CD4-positive, CD25-positive, alpha-beta regulatory T cell (primary cell): ENCODE measurements at places on chromosomes 7 and 10. TPM values are rescaled to one million over a fixed set of nuclear protein-coding genes. Genes with fewer than 3 reads are reported as not detected.

DNA sequence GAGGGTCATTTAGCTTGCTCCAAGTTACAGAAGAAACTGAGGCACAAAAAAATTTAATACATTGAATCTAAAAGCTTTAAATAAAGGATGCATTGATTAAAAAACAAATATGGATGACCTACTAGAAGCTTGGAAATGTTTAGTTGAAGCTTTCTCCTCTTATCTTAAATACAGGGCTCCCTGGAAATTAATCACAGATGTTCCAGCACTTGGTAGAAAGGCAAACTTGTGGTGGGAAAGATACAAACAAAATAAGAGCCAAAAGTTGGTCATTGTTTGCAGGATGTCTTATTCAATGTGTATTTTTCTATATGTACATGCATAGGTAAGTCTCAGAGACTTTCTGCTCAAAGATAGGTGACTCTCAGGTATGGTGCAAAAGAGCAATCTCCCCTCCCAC is 40.7 kb upstream of the LYZL1 start:
- H3K36me3 ChIP-seq, result no peaks in the 10 kb centered on the region
- H3K4me3 ChIP-seq, result no peak overlapping the region
- no peaks in the 10 kb centered on the region for H3K4me1 ChIP-seq
- DNase-seq, result no peak
- no peak overlapping the region for H3K27ac ChIP-seq

Gene MYPN
- not detected for total RNA-seq

DNA sequence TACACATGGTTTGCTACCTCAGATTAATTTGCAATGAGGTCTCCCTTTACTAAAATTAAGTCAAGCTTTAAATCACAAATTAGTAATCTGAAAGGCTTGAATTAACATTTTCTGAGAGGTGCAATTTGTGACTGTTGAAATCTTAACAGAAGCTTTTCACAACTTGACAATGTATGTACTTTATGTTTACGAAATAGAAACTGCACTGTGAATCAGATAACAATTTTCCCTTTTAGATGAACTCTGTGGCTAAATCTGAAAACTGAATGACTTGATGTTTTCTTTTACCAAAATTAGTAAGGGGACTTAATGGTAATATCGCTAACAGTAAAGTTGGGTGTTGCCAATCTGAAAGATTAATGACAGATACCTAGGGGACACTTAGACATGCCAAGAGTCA is 197.6 kb downstream of the RAPGEF5 start:
- H3K36me3 ChIP-seq, result no peaks in the 10 kb centered on the region
- no peaks in the 10 kb centered on the region for H3K4me1 ChIP-seq
- no peak overlapping the region for H3K4me3 ChIP-seq
- H3K27me3 ChIP-seq, result no peaks in the 10 kb centered on the region
- H3K27ac ChIP-seq, result no peak overlapping the region

DNA sequence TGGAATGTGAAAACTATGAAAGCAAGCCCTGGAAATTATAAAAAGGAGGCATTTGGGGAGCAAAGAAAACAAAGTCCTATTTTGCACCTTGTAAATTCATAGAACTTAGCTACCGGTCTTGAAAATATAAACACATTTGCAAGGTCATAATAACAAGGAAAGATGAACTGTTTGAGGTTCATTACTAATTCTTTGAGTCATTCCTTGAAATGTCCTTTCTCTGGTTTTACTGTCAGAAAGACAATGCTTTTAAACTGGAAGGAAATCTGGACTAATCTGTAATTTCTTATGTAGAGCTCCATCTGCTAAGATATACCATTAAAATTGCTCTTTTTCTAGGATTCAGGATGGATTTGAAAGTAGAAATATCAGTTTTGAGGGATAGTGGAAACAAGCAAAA is 1.4 kb downstream of the ERLIN1 start:
- H3K27ac ChIP-seq, result peak overlapping the region; percentile 85
- H3K4me1 ChIP-seq, result peaks cover 26% of the 10 kb centered on the region
- H3K36me3 ChIP-seq, result peaks cover 2% of the 10 kb centered on the region
- no peaks in the 10 kb centered on the region for H3K27me3 ChIP-seq
- no peak for DNase-seq

- peak; percentile 31 for DNase-seq
- no peaks in the 10 kb centered on the region for H3K4me1 ChIP-seq
- no peak overlapping the region for H3K4me3 ChIP-seq
- H3K27me3 ChIP-seq, result no peaks in the 10 kb centered on the region
- no peak overlapping the region for H3K27ac ChIP-seq
Observed at GRCh38 chr7:131688738-131689661, 132.6 kb upstream of the PODXL start.

DNA sequence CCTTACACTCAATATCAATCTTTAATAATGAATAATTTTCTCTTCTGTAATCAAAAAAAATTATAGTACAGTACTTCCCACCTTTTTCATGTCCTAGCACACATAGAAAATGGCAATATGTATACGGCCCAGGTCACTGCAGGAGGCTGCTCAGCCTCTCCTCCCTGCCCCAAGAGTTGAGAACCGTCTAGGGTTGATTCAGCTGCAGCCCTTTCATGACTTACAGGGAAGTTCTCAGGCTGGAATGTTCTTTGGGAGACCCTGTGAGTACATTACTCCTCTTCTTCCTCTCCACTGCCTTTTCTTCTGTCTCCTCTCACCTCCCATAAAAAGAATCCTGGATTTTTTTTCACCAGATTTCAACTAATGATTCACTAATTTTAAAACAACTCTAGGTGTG is 180.0 kb downstream of the HDAC9 start:
- H3K27ac ChIP-seq, result no peak overlapping the region
- no peaks in the 10 kb centered on the region for H3K36me3 ChIP-seq
- DNase-seq, result no peak
- H3K4me1 ChIP-seq, result no peaks in the 10 kb centered on the region
- H3K4me3 ChIP-seq, result no peak overlapping the region

- no peaks in the 10 kb centered on the region for H3K27me3 ChIP-seq
- H3K27ac ChIP-seq, result no peak overlapping the region
- peaks cover 29% of the 10 kb centered on the region for H3K4me1 ChIP-seq
- no peaks in the 10 kb centered on the region for H3K36me3 ChIP-seq
- H3K4me3 ChIP-seq, result peak overlapping the region; percentile 76
Observed at GRCh38 chr10:6928586-6928985, 348.5 kb upstream of the PRKCQ start.

DNA sequence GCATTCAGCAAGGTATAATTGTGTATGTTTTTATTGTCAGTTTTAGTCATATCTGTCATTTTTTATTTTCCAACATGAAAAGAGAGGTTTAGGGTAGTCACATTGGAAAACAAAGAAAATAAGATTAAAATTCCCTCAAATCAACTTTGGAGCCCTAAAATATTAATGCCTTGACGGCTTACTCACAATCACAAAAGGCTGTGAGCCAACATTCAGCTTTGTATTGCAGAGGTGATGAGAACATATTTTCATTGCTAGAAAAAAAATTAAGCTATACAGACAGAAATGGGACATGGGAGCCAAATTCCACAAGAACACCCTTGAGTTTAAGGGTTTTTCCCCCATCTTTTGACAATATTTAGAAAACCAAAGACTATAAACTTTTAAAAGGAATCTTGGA is 30.2 kb downstream of the CALD1 start:
- no peak for DNase-seq
- no peaks in the 10 kb centered on the region for H3K4me1 ChIP-seq
- no peaks in the 10 kb centered on the region for H3K36me3 ChIP-seq
- H3K27ac ChIP-seq, result no peak overlapping the region
- H3K27me3 ChIP-seq, result no peaks in the 10 kb centered on the region

Gene GTF2IRD1
- total RNA-seq, result 2.4 TPM

DNA sequence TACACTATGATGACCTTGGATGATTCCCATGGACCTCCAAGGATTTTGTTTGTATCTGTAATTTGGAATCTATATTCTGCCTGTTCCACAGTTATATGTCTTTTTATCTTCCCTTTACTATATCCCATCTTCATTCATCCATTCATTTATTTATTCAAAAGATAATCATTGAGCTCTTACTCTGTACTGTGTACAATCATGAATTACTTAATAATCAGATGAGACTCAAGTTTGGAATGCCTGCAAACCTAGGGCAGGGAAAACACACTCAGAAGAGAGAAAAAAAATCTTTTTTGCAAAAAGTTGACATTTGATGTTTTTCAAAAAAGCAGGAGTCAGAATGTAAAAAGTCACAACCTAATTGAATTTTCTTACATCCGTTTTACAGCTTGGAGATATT is 170.2 kb upstream of the GNAI1 start:
- no peaks in the 10 kb centered on the region for H3K27me3 ChIP-seq
- no peaks in the 10 kb centered on the region for H3K4me1 ChIP-seq
- H3K4me3 ChIP-seq, result no peak overlapping the region
- no peaks in the 10 kb centered on the region for H3K36me3 ChIP-seq
- DNase-seq, result no peak

Gene FOXI2
- total RNA-seq, result not detected

Gene PLXNA4
- 0.27 TPM for total RNA-seq

DNA sequence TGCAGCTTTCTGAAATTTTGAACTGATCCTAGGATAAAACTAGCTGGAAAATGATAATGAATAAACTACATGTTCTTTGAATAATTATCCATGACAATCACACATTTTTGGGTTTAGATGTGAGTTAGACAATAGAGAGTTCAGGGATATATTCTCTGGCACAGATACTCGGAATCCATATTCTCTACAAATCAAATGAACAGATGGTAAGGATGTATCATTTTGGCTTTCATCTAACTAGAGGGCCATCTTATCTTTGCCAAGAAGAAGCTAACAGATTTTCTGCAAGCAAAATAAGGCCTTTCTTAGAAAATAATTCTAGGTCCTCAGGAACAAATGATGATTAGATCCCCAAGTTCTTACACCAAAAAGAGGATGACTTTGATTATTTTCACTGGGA is 355.9 kb upstream of the C7orf33 start:
- no peaks in the 10 kb centered on the region for H3K36me3 ChIP-seq
- no peak overlapping the region for H3K4me3 ChIP-seq
- DNase-seq, result no peak
- H3K27me3 ChIP-seq, result peaks cover 6% of the 10 kb centered on the region
- H3K4me1 ChIP-seq, result no peaks in the 10 kb centered on the region
- H3K27ac ChIP-seq, result no peak overlapping the region

DNA sequence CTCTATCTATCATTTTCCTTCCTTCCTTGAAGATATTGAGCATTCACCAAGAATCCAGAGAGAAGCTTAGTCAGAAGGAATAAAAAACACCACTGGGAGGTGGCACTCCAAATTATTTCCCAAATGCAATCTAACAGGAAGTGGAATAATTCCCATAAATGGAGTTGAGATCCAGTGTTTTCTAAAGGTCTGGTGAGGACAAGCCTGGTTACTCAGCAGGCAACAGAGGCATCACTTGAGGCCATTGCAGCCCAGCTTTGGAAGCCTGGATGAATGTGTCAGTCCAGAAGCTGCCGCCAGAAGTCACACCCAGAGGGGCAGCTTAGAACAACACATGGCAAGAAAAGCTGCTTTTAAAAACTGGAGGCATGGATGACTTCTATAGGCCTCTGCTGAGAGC is 288.9 kb upstream of the KLF6 start:
- H3K27ac ChIP-seq, result no peak overlapping the region
- H3K4me1 ChIP-seq, result peaks cover 37% of the 10 kb centered on the region
- no peaks in the 10 kb centered on the region for H3K36me3 ChIP-seq
- no peak overlapping the region for H3K4me3 ChIP-seq
- H3K27me3 ChIP-seq, result no peaks in the 10 kb centered on the region
